ENCODE measurements at places on chromosomes 12 and 14.

GRCh38 chr12:50056639-50056976, 788 bp upstream of the ASIC1 start:
- DNase-seq, result no peak

GRCh38 chr14:76348898-76349297, 27.0 kb upstream of the ESRRB start:
- DNase-seq, result no peak

- no peak for DNase-seq
Measured at GRCh38 chr12:27534060-27534764, 10.2 kb downstream of the PPFIBP1 start.

GRCh38 chr12:212415-212714, 1.6 kb downstream of the SLC6A12 start:
- no peak for DNase-seq

- DNase-seq, result no peak
Measured at GRCh38 chr12:114776731-114777442, 92.9 kb upstream of the TBX3 start.

GRCh38 chr12:131800594-131801135, 27.5 kb upstream of the MMP17 start:
- no peak for DNase-seq

- DNase-seq, result no peak
Measured at GRCh38 chr14:29102266-29102665, 335.7 kb downstream of the FOXG1 start.

DNA sequence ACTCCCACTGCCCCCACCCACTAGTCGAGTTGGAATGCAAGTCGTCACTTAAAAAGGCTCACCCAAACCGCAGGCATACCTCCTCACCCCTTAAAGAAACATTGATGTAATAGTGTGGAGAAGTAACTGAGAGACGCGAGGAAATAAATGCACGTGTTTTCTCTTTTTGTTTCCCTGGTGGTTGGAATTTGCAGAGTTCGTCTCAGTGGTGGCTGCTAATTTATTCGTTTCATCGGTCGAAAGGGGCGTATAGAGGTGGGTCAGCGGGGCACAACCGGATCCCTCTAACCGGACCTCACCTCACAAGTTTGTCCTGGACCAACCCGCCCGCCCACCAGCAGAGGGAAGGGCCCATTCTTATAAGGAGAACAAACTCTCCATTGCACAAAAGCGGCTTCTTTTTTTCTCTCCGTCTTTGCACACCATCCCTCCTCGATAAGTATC, 5.0 kb upstream of the NPAS3 start:
- no peak for DNase-seq

- no peak for DNase-seq
Measured at GRCh38 chr12:17579205-17580026, 510.6 kb downstream of the RERGL start.

- no peak for DNase-seq
Measured at GRCh38 chr14:50864237-50864636, 7.6 kb upstream of the ABHD12B start.

DNA sequence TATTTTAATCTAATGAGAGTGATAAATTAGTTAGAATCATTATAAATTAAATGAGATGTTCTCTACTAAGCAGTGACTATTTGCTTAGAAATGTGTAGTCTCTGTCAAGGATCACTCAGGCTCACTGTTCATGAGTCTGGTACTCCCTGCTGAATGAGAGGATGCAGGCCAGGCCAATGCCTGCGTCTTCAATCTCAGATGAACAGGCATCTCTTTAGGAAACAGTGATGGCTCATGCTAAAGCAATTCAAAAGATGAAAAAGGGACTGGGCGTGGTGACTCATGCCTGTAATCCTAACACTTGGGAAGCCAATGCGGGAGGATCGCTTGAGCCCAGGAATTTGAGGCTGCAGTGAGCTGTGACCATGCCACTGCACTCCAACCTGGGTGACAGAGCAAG, 106.8 kb downstream of the ZFC3H1 start:
- no peak for DNase-seq

- DNase-seq, result no peak
Measured at GRCh38 chr12:40622246-40622838, 69.9 kb upstream of the CNTN1 start.

- DNase-seq, result no peak
Measured at GRCh38 chr14:99910337-99911309, 117.4 kb downstream of the EML1 start.

GRCh38 chr14:99873653-99874052, 80.4 kb downstream of the EML1 start:
- no peak for DNase-seq

DNA sequence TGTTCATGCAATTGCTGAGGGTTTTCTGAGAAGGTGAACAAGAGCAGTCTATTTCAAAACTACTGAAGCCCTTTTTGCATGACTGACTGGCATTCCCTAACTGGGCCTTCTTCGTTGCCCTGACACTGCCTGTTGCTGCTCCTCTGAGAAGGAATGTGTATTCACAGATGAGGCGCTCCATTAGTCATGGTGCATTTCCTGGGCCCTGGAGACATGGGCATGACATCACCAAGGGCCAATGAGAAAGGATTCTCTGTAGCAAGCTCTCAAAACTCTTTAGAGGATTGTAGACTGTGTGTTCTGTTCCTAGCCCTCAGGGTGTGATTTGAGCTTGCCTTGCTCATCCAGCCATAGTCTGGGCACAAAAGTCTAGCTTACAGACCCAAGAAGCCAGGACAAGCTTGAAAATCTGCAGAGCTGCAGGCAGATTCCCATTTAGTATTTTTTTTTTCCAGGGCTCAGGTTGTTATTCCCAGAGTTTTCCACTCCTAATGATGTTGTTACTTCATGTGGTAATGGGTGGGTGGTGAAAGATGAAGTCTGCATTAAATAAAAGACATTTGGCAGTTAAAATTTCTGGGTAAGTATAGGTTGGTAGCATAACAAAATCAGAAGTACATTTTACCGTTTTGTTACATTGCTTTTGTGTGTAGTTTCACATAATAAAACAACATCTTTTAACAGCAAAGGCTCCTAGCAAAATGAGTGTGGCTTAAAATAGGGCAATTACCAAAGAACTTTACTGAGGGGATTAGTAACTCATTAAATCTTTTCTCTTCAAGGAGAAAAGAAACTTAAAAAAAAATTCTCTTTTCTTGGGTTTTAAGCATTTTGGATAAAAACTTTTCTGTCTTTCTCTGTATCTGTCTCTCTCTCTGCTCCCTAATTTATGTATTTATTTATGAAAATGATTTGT, 318.4 kb downstream of the RAD51B start:
- DNase-seq, result no peak

GRCh38 chr14:64187331-64187730, 106.8 kb downstream of the ESR2 start:
- no peak for DNase-seq

DNA sequence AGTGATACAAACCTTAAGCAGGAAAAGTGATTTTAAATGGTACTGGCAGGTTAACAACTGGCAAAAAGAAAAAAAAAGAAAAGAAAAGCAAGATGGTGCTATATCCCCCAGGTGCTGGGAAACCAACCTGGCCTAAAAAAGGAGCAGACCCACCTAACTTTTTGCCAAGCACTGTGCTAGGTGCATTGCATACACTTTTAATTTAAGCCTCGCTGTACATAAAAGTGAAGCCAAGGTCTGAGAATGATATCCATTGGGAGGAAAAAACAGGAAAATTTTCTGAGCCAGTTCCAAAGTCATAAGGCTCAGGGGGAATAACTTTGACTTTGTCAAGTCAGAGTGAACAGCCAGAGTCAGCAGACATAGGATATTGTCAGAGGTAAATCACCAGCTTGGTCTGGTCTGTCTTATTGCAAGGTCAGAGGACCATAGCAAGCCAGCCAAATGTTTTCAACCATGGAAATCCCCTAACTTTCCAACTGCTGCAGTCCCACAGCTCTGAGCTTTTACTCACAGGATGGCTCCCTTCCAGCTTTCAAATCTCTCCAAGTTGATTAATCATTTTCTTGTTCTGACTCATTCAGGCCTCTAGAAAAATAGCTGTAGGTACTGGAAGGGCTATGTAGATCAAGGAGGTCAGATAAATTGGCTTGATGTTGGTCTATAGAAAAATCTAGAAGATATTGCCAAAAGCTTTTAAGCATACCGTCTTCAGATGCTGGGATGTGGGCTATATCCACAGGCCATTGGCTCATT, 412.9 kb downstream of the RAD51B start:
- DNase-seq, result no peak

GRCh38 chr12:3233797-3234196, 156.6 kb downstream of the TSPAN9 start:
- no peak for DNase-seq

DNA sequence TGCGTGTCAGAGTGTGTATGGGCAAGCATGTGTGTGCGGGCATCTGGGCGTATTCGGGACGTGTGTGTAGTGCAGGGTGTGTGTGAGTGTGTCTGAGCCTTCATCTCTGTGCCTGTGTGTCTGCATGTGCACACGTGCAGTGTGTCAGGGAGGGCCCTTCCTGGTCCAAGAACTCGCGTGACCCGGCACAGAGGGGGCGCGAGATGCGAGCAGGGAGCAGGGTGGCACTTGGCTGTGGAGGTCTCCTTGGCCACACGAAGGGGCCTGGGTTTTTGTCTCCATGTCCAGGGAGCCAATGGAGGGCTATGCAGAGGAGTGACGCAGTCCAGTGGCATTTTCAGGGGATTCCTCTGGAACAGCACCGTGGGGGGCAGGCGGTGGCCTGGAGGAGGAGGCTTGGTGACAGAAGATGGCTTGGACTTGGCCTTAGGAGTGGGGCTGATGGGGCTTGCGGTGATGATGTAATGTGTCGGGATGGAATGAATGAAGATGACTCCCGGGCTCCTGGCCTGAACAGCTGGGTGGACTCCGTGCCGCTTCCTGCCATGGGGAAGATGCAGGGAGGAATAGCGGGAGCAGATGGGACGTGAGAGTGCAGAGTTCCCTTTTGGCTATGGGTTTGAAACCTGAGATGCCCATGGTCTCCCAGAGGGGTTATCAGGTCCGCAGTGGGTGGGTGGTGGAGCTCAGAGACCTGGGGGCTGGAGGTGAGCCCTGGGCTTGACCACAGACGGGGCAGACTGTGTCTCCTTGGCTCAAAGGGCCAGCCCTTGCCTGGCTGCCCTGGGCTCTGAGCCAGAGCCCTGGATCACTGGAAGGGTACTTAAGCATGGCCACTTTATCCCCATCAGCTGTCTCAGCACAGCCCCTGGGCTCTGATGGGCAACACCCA, 208.3 kb downstream of the PHETA1 start:
- no peak for DNase-seq

DNA sequence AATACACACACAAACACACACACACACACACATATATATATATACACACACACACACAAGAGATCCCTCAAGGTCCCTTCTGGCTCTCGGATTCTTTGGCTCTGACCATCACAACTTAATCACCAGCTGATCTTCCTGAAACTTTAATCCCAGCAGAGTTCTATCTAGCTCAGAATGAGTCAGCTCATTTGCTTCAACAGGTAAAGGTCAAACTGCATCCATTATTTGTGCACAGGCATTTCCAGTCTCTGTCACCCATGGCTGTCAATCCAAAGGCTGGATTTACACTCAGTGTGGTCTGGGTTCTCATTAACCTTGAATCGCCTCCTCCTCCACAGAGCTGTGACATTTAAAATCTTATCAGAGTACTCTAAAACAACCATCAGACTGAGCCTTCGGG, 113.3 kb upstream of the TMPO start:
- no peak for DNase-seq

- no peak for DNase-seq
Measured at GRCh38 chr14:97777622-97778355, 980.6 kb downstream of the VRK1 start.

- DNase-seq, result no peak
Measured at GRCh38 chr12:122004633-122005071, 17.0 kb upstream of the BCL7A start.

GRCh38 chr14:71267007-71267513, 359.8 kb downstream of the PCNX1 start:
- no peak for DNase-seq

DNA sequence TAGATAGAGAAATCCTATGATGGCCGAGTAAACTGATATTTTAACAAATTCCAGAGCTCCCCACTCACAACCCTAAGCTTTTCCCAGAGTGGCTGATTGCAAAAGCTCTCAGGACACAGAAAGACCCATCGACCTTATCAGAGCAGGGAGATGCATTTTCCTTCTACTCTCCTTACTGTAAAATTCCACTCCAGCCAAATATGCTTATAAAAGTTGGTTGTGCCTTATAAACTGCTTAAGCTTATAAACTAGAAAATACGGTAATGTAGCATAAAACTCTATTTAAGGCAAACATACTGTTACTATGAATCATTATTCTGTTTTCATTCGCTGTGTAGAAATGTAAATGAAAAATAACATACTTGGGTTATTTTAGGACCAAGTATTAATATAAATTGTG, 41.6 kb upstream of the TRHDE start:
- DNase-seq, result no peak

DNA sequence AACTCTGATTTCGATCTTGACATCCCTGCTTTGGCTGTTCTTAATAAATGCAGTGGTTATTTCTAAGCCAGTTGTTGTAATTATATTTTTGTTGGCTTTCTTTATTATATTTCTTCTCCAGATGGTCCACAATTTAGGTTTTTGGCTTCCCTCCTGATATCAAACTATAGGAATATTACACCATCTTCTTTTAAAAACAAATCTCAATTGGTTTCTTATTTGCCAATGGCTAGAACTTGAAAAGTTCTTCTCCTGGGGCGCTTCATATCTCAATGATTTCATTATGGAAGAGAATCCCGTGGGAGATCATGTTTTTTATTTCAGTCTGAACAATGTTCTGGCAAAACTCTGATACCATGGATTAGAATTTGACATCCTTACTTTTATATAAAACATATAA, 292.3 kb downstream of the FLRT2 start:
- no peak for DNase-seq

GRCh38 chr14:56092763-56093162, 25.4 kb upstream of the PELI2 start:
- no peak for DNase-seq

- DNase-seq, result no peak
Measured at GRCh38 chr14:50744231-50744630, 76.1 kb upstream of the SAV1 start.
